ENCODE measurements at places on chromosomes 4 and X.
A peak's percentile ranks its signal among the peaks of the same experiment; 100 is the strongest.

GRCh38 chr4:156243015-156243414, 289.3 kb upstream of the CTSO start:
- no peak for DNase-seq

- DNase-seq, result no peak
These were observed 336.0 kb downstream of the PDHA2 start for GRCh38 chr4:96175871-96176270.

DNA sequence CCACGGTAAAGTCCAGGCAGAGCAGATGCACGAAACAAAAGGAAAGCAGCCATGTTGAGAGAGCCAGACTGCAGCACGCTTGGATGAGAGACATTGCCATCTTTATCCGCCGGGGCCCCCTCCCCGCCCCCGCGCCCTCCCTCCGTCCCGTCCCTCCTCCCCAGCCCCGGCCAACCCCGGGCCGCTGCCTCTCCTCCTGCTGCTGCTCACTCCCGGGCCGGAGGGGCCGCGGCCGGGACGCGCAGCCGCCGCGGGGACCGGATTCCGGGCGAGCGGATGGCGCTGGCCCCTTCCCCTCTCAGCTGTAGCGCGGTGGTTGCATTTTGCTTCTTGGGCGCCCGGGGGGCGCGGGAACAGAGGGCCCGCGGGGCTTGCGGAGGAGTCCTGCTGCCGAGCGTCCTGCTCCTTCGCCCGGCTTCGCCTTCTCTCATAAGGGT, 542 bp downstream of the RNF150 start:
- DNase-seq, result no peak

DNA sequence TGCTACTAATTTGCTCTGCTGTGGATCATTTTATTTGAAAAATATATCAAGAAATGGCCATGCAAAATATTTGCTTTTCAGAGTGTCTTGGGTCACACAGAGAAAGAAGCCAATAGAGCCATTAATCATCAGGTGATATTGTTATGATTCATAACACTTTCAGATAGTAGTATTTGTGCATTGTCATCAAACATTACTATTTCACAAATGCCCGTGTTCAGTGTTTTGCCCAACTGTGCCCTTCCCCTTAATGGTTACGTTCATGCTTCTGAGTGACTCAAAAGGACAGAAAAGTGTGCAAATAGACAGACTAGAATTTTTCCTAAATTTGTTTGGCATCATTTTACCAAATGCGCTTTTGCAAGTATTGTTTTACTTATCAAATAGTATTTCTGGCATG, 46.5 kb downstream of the PHOX2B start:
- no peak for DNase-seq

- no peak for DNase-seq
These were observed 27.0 kb upstream of the FAM47B start for GRCh38 chrX:34915463-34916225.

- no peak for DNase-seq
These were observed 52.6 kb upstream of the UNC5C start for GRCh38 chr4:95601356-95601755.

DNA sequence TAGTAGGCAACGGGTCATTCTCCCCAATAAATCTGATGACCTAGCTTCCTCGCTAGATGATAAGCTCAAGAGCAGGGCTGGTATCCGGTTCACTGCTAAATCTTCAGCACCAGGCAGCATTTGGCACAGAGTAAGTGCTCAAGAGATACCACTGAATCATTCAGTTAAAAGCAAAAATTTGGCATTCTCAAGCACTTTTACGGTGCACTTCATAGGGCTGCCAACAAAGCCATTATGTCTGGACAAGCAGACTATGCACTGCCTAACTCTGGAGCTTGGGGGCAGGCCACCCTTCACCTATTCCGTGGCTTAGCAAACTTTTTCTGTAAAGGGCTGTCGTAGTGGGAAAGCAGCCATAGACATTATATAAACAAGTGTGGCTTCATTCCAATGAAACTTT, 23.8 kb upstream of the CXorf38 start:
- DNase-seq, result no peak

DNA sequence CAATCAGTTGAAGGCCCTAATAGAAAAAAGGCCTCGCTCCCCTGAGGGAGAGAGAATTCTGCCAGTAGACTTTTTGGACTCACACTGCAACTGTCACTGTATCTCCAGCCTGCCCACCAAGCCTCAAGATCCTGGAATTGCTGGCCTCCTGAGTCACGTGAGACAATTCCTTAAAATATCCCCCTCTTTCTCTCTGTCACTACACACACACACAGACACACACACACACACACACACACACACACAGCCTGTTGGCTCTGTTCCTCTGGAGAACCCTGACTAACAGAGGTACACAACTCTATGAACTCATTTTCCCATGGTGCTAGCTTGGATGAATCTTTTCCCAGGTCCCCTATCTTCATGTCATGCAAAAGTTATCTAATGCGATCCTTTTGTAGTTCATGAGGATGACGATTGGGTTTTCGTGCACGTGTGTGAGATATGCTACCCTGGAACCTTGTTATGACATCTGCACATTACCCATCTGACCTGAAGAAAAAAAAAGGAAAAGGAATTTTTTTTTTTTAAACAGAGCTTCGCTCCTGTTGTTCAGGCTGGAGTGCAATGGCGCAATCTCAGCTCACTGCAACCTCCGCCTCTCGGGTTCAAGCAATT, 13.7 kb downstream of the CLRN2 start:
- DNase-seq, result no peak

GRCh38 chr4:156790866-156791265, 180.7 kb downstream of the PDGFC start:
- no peak for DNase-seq

GRCh38 chr4:120202222-120202621, 135.6 kb upstream of the MAD2L1 start:
- DNase-seq, result no peak

- no peak for DNase-seq
These were observed 125.3 kb upstream of the CLNK start for GRCh38 chr4:10809905-10810304.

DNA sequence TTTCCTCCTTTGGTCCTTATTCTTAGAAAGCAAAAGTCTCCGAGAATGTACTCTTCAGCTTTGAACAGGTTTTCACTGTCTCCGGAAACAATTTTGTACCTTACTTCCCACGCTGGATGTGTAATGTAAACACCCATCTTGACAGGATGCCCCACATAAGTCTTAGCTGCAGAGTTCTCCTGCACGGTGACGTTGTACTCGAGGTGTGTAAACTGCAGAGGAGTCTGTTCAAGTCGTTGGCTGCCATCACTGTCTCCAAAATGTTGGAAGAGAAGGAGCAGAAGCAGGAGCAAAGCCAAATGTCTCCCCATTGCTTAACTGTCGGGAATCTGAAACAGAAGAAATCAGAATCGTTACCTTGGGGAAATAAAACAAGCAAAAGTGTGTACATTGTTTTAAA, 14.1 kb downstream of the FAT1 start:
- no peak for DNase-seq

GRCh38 chr4:100450449-100450848, 67.4 kb downstream of the EMCN start:
- DNase-seq, result no peak

GRCh38 chr4:167906851-167907250, 185.5 kb upstream of the ANXA10 start:
- DNase-seq, result no peak

DNA sequence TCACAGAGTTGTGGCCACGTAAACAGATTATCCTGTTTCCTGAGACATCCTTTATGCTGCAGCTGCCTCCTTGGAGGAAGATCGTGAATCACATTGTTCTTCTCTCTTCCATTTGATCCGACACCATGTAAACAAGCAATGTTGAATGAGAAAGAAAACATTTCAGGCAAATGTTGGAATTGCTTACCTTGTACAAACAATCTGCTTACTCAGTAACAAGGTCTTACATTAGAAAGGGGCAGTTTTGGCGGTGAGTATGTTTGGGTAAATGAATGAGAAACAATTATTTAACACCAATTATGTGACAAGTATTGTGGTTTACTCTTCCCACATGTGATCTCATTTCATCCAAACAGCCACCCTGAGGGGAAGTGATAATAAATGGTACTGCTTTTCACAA, 637.8 kb downstream of the RAB28 start:
- no peak for DNase-seq

GRCh38 chr4:7186031-7186430, 6.3 kb upstream of the SORCS2 start:
- peak; percentile 47 for DNase-seq

DNA sequence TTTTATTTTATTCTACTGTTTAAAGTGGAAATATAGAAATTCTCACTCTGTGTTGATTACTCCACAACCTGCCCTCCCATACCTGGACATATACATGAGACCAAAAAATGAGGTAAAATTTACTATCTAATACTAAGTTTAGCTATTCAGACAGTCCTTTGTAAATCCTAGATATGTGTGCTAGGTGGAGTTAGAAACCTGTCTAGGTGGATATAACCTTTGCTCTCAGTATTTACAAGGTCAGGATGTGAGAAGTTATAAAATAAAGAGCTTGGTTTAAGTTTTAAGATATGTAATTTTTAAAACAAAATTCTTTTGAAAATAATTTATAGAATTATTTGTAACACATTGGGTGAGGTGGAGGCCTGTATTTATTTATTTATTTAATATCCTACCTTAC, 221.5 kb downstream of the PCDH7 start:
- no peak for DNase-seq

DNA sequence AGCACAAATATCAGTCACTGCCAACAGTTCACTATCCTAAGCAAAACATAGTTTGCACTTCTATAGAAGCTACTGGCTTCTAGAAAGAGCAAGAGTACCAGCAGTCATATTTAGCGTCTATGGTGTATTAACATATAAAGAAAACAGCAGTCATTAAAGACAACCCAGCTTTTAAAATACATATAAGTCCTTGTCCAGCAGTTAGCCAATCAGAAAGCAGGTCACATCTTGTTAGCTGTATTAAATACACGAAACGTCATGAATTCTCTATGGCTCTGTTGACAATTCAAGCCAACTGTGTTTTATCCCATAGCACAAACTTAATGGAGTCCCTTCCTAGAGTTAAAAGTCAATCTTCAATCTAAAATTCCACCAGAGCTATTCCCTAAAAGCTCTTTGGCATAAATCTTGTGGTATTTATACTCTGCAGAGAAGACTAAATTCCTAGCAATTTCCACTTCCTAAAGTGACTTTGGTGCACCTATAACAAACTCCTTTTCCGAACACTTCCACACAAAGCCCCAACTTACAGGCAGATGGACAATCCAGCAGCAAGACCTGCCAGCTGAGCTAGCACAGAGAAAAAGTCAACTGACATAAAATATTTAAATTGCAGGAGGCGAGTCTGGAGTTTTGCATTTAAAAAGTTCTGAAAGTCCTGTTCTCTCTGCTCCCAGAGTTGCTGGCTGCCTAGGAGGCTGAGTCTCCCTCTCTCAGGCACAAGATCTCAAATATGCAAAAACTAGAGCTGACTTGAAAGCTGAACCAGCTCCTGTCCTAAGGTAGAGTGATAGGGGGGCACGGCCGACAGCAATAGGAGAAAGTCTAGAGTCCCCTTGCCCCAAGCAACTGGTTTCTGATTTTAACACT, 1.3 kb downstream of the LDB2 start:
- no peak for DNase-seq

DNA sequence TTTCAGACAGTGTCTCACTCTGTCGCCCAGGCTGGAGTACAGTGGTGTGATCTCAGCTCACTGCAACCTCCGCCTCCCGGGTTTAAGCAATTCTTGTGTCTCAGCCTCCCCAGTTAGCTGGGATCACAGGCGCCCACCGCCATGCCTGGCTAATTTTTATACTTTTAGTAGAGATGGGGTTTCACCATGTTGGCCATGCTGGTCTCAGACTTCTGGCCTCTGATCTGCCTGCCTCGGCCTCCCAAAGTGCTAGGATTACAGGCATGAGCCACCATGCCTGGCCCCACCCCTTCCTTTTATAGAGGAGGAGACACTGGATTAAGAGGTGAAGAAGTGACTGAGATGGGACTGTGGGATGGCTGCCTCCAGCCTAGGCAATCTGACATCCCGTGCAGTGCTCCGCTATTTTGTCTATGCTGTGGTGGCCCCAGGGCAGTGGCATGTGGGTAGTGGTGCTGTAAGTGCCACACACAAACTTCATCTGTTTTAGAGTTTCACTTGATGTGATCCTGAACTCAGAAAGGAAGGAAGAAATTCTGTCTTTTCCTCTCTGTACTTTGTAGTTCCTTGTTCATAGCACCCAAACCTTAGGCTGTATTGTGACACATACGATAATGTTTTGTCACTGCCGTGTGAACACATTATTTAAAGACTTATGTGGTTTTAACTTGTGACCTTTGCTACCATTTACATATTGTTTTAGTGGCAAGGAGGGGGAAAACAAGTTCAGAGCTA, 48.9 kb downstream of the FNIP2 start:
- no peak for DNase-seq

- DNase-seq, result no peak
These were observed 205.5 kb downstream of the MID1 start for GRCh38 chrX:10414862-10415261.

All from Peyer's patch (tissue), 4 donors.